ENCODE measurements at places on chromosomes 4 and X.

DNA sequence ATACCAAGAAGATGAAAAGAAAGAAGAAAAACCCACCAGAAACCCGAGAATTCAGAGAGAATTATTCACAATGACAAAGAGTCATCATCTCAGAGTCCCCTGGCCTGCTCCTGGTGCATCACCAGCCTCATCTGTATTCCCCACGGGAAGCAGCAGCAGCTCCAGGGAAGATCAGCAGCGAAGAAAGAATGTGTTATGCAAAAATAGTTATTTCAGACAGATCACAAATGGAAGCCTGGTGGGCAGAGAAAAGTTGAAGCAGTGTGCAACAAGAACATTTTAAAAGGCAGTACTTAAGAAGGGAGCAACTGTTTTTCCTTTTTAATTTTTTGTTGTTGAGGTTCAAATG, 189.2 kb downstream of the PPP3CA start:
- H3K27ac ChIP-seq = no peak overlapping the region
- H3K4me1 ChIP-seq = peaks cover 28% of the 10 kb centered on the region
- H3K27me3 ChIP-seq = no peaks in the 10 kb centered on the region
- peaks cover 2% of the 10 kb centered on the region for H3K36me3 ChIP-seq
- no peak for DNase-seq
- no peak overlapping the region for H3K4me3 ChIP-seq

DNA sequence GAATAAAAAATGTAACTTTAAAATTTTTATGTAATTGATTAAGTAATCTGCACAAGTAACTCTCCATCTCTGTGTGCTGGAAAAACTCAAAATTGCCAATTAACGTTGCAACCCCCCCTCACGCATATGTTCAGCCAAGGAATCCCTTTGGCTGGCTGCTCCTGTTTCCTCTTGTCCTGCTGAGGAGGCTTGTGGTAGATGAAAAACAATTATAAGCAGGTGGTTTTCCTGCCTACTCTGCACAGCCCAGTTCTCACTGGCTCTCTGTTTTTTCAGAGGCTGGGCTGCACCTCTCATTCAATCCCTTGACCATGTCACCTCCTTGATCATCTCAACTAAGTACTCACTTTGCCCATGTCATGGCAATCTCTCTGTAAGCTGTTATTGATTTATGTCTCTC, 1068.4 kb downstream of the ARAP2 start:
- H3K4me1 ChIP-seq = no peaks in the 10 kb centered on the region
- no peak overlapping the region for H3K27ac ChIP-seq
- H3K27me3 ChIP-seq = no peaks in the 10 kb centered on the region
- H3K36me3 ChIP-seq = no peaks in the 10 kb centered on the region
- no peak for DNase-seq

DNA sequence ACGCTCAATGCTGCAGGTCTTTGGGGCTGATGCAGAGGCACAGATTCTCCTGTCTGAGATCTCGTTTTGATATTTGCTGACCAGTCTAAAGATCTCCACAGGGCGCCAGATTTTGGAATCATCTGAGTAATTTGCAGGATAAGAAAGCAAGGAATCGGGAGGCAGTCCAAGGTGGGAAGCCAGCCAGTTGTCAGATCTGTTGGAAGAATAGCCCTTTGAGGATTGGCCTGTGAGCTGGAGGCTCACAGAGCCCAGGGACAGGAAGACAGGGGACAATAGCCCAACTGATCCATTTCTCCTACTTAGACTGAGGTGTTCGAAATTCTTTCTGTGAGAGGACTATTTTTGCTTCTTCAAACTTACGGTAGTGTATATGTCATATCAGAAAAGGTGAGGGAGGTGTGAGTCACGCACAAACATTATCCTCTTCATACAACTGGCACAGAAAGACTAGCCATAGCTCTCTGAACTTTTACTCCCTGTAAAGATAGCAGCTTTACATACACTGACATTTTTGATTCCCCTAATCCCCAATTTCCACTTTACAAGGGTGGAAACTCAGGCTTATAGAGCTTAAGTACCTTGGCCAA, 8.8 kb downstream of the DIPK2B start:
- H3K27ac ChIP-seq = no peak overlapping the region
- H3K4me1 ChIP-seq = peaks cover 7% of the 10 kb centered on the region
- H3K36me3 ChIP-seq = no peaks in the 10 kb centered on the region
- H3K4me3 ChIP-seq = no peak overlapping the region
- no peaks in the 10 kb centered on the region for H3K27me3 ChIP-seq
- DNase-seq = no peak

DNA sequence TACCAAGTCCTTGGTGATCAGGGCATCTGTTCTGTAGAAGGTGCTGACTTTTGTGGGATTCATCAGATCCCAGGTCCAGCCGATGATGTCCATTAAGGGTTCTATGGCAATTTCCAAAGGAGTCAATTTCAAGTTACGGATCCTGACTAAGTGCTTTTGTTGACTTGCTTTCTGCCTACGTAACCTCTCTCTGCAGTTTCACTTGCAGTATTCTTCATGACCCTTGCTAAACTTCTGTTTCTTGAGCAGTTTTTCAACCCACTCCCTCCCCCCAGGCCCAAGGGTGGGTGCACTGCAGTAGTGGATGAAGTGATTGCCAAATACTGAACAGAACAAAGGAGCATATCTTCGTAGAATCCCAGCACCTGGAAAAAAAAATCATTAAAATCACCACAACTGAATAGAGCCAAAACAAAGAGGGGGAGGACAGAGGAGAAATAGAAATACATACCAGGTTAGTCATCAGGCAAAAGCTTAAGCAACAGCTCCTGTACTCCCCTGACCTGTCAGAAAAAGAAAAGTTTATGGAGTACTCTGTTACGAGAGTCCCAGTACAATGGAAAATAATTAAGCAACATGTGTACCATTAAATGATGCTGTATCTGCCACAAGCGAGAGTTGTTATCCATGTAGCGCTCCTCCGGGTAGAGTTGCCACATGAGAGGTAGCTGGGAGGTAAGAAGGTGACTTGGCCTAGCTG, 5.8 kb downstream of the CMC4 start:
- no peak overlapping the region for H3K4me3 ChIP-seq
- peaks cover 9% of the 10 kb centered on the region for H3K36me3 ChIP-seq
- H3K27me3 ChIP-seq = no peaks in the 10 kb centered on the region
- peaks cover 12% of the 10 kb centered on the region for H3K4me1 ChIP-seq
- no peak overlapping the region for H3K27ac ChIP-seq

DNA sequence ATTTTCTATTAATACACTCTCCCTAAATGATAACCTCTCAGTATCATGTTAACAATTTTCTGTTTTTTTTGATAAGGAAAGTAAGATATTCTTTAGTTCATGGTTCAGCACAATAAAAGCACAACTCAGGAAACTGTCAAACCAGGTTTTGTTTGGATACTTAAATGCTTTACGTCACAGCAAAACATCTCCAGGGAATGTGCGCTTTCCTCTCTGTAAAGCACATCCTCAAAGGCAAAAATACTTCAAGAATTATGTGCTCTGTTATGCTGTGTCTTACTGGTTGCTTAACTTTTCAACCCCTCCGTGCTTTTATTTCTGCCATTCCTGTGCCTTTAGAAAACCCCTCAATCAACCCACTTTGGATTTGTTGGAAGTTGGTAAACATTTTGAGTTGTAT, 27.8 kb downstream of the SNX25 start:
- DNase-seq = no peak
- H3K4me1 ChIP-seq = no peaks in the 10 kb centered on the region
- H3K27ac ChIP-seq = no peak overlapping the region
- H3K27me3 ChIP-seq = no peaks in the 10 kb centered on the region
- no peak overlapping the region for H3K4me3 ChIP-seq
- H3K36me3 ChIP-seq = peaks cover 8% of the 10 kb centered on the region

GRCh38 chr4:129240816-129241215, 144.9 kb downstream of the C4orf33 start:
- no peaks in the 10 kb centered on the region for H3K4me1 ChIP-seq
- no peak overlapping the region for H3K27ac ChIP-seq
- H3K36me3 ChIP-seq = no peaks in the 10 kb centered on the region
- H3K4me3 ChIP-seq = no peak overlapping the region

GRCh38 chr4:76377911-76378310, 43.0 kb downstream of the CCDC158 start:
- no peak overlapping the region for H3K27ac ChIP-seq
- DNase-seq = peak; percentile 64
- H3K27me3 ChIP-seq = peaks cover 10% of the 10 kb centered on the region

- no peak overlapping the region for H3K4me3 ChIP-seq
- H3K27me3 ChIP-seq = no peaks in the 10 kb centered on the region
- no peak overlapping the region for H3K27ac ChIP-seq
- H3K36me3 ChIP-seq = no peaks in the 10 kb centered on the region
- no peaks in the 10 kb centered on the region for H3K4me1 ChIP-seq
Observed at GRCh38 chr4:126445596-126445995, 1130.8 kb downstream of the FAT4 start.

- H3K27ac ChIP-seq = no peak overlapping the region
- H3K4me1 ChIP-seq = no peaks in the 10 kb centered on the region
- H3K36me3 ChIP-seq = no peaks in the 10 kb centered on the region
Observed at GRCh38 chr4:61913619-61914018, 713.5 kb downstream of the ADGRL3 start.

- peaks cover 24% of the 10 kb centered on the region for H3K4me1 ChIP-seq
- no peak within 1 kb of the TSS for H3K27ac ChIP-seq
- peak within 1 kb of the TSS; percentile 48 for H3K4me3 ChIP-seq
- H3K36me3 ChIP-seq = peaks cover 4% of the 10 kb centered on the region
- peaks cover 82% of the 10 kb centered on the region for H3K27me3 ChIP-seq
Observed at GRCh38 chr4:80266253-80266901, at the start of gene FGF5. FGF5 (plus strand) TSS chr4:80266664; CDS start chr4:80266825, 161 bp downstream.

DNA sequence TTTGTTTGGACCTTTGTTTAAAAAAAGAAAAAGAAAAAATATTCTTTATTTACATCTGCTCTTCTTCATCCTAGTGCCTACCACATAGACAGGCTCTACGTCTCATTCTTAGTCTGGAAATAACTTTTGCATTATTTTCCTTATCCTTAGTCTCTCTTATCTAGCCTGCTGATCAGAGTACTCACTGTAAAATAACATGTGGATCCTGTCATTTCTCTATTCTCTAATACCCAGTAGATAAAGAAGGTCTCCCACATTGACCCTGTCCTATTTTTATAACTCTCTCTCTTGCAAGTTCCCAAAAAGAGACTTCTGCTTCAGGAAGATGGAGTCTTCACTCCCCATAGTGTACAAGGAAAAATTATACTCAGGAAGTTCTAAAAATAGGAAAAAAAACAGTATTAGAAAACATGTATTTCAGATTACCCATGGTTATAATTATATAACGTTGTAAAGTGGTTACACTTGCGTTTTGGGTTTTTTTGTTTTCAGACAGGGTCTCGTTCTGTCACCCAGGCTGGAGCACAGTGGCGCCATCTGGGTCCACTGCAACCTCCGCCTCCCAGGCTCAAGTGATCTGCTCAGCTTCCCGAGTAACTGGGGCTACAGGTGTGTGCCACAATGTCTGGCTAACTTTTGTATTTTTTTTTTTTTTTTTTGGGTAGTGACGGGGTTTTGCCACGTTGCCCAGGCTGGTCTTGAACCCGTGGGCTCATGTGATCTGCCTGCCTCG, 23.8 kb downstream of the ZFX start:
- peaks cover 39% of the 10 kb centered on the region for H3K36me3 ChIP-seq
- H3K4me1 ChIP-seq = peaks cover 7% of the 10 kb centered on the region
- H3K4me3 ChIP-seq = no peak overlapping the region
- H3K27ac ChIP-seq = no peak overlapping the region
- no peak for DNase-seq

- H3K36me3 ChIP-seq = no peaks in the 10 kb centered on the region
- no peak overlapping the region for H3K27ac ChIP-seq
- H3K4me3 ChIP-seq = no peak overlapping the region
- no peak for DNase-seq
- H3K27me3 ChIP-seq = peaks cover 11% of the 10 kb centered on the region
- H3K4me1 ChIP-seq = no peaks in the 10 kb centered on the region
Observed at GRCh38 chr4:140654495-140654814, 85.7 kb upstream of the UCP1 start.

- H3K4me1 ChIP-seq = peaks cover 28% of the 10 kb centered on the region
- no peak overlapping the region for H3K4me3 ChIP-seq
- peaks cover 42% of the 10 kb centered on the region for H3K36me3 ChIP-seq
- H3K27me3 ChIP-seq = no peaks in the 10 kb centered on the region
Observed at GRCh38 chr4:142386856-142387255, 459.2 kb downstream of the INPP4B start.

GRCh38 chr4:156144961-156145360, 191.3 kb upstream of the CTSO start:
- no peaks in the 10 kb centered on the region for H3K27me3 ChIP-seq
- H3K4me3 ChIP-seq = no peak overlapping the region
- H3K4me1 ChIP-seq = no peaks in the 10 kb centered on the region
- no peaks in the 10 kb centered on the region for H3K36me3 ChIP-seq
- no peak for DNase-seq

DNA sequence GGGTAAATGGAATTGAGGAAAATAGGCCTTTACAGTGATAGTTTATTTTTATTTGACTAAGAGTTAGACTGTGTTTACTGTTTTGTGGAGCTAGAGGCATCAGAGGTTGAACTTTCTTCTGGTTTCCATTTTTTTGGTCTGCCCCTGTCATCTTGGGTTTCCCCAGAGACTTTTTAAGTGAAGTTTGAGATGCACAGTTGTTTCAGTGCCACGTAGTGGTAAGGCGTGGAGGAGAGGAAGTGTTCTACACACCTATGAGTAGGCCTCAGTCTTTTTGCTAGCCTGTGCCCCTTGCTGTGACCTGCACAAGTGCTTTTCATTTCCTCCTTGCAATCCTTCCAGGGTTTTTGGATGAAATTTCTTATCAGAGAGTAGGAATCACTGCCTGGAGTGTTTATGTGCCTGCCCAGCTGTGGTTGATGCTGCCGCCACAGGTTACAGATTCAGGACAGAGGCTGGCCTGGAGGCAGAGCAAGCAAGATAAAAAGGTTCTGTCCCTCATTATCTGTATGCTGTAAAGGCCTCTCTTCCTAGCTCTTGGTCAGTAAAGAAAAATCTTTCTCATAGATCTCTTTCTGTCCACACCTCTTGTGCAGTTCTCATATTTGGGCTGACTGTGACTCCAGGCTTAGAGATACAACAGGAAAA, 12.5 kb upstream of the HSFX4 start:
- no peaks in the 10 kb centered on the region for H3K27me3 ChIP-seq
- H3K4me3 ChIP-seq = no peak overlapping the region
- no peak overlapping the region for H3K27ac ChIP-seq

DNA sequence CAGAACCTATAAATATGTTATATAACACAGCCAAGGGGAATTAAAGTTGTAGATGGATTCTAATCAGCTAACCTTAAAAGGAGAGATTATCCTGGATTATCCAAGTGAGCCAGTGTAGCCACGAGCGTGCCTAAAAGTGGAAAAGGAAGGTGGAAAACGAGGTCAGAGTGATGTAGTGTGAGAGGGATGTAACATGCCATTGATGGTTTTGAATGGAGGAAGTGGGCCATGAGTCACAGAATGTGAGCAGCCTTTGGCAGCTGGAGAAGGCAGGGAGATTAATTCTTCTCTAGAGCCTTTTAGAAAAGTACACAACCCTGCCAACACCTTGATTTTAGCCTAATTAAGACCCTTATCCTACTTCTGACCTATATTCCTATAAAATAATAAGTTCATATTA, 149.1 kb downstream of the SLC39A8 start:
- H3K4me1 ChIP-seq = peaks cover 13% of the 10 kb centered on the region
- no peak overlapping the region for H3K27ac ChIP-seq
- H3K27me3 ChIP-seq = no peaks in the 10 kb centered on the region
- H3K4me3 ChIP-seq = no peak overlapping the region
- no peaks in the 10 kb centered on the region for H3K36me3 ChIP-seq

- no peak overlapping the region for H3K4me3 ChIP-seq
- H3K27me3 ChIP-seq = peaks cover 8% of the 10 kb centered on the region
- peak overlapping the region; percentile 18 for H3K27ac ChIP-seq
- H3K36me3 ChIP-seq = no peaks in the 10 kb centered on the region
- peaks cover 43% of the 10 kb centered on the region for H3K4me1 ChIP-seq
Observed at GRCh38 chr4:5865896-5866599, 26.8 kb downstream of the CRMP1 start.

All from activated CD8-positive, alpha-beta T cell treated with anti-CD3 and anti-CD28 coated beads, Interleukin-2, amount 10 ng/mL, durations not matched to agents 7 days and 5 days (primary cell).